ENCODE measurements at places on chromosomes 3 and 15. TPM values are rescaled to one million over a fixed set of nuclear protein-coding genes. Genes with fewer than 3 reads are reported as not detected.

CDCP1 gene
- total RNA-seq, result 0.47 TPM

- DNase-seq, result no peak
These were observed 22.9 kb downstream of the ATP8B4 start for GRCh38 chr15:50095938-50096821.

DNA sequence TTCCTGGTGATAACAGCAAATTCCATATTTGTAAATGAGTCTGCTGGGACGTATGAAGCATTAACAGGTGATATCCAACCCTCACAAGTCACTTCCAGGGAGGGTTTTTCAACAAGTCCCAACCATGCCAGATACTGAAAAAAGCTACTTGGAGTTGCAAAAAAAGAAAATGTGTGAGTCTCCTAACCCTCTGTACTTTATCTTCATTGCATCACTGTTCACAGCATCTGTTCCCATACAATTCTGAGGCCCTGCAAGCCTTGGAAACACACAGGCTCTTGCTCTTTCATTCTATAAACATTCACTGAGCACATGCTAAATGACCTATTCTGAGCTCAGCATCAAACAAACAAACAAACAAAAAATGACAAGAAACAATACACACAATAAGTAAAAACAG is 120.8 kb downstream of the RFTN1 start:
- no peak for DNase-seq

GRCh38 chr3:138640537-138640936 is 32.0 kb downstream of the FAIM start:
- DNase-seq, result no peak

Measured in psoas muscle (tissue), 8 donors.